ENCODE measurements at places on chromosomes 7 and 10. TPM values are rescaled to one million over a fixed set of nuclear protein-coding genes. Genes with fewer than 3 reads are reported as not detected.

- no peak for DNase-seq
Measured at GRCh38 chr7:29422829-29423228, 140.8 kb upstream of the PRR15 start.

DNA sequence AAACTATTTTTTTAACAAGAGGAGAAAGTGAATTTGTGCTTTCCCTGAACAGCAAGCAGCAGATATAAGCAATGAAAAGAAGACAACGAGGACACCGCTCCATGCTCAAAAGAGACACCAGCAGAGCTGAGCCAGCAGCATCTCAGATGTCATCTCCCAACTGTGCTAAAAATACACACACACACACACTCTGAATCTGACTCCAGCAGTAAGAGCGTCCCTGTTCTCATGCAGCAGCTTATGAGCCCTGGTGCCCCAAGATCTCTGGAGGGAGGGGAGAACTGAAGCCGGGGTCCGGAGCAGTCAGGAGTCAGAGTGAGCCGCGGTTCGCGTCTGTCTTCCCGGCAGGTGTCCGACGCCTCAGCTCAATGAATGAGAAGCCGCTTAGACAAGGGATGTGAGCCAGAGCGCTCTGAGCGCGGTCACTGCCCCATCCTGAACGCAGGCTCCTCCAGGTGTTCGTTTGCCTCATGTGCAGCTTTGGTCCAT, 49.2 kb downstream of the SVIL start:
- no peak for DNase-seq

- DNase-seq: peak; percentile 48
Measured at GRCh38 chr7:3559278-3559677, 258.2 kb downstream of the SDK1 start.

DNA sequence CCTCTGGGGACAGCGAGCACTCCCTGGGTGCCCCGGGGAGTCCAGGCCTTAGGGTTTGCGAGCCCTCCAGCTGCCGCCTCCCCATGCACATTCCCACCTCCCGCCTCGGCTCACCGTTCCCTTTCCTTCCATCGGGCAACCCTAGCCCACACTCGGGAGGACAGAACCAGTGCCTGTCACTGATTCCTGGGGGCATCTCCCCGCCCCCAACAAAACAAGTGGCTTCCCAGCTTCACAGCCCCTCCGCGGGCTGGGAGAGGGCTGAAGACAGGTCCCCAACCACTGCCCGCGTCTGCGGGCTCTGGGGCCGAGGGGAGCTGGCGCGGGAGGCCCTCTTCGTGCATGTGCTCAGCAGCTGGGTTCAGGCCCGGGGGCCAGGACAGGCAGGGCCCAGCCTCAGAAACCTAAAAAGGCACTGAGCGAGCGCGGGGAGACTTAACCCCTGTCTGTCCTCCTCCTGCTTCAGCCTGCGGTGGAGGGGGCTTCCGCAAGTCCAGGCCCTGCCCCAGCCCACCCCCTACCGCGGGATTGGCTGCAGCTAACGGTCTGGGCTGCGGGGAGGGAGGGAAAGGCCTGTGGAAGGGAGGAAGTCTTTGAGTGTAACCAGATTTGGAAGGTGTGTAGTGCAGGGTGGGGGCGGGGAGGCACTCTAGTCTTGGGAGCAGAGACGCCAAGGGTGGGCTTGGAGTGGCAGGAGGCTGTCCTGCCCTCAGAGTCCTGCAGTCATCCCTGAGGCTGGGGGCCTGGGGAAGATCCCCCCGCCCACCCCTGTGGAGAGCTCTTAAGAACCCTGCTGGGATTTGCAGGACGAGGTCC, 1.2 kb downstream of the FLNC start:
- no peak for DNase-seq

- DNase-seq: no peak
Measured at GRCh38 chr10:77625379-77625778, 12.2 kb downstream of the KCNMA1 start.

PGAM2 gene
- polyA plus RNA-seq: not detected

Data from keratinocyte (primary cell).